DND-41 (cell line): ENCODE measurements at places on chromosomes 6 and 20.

DNA sequence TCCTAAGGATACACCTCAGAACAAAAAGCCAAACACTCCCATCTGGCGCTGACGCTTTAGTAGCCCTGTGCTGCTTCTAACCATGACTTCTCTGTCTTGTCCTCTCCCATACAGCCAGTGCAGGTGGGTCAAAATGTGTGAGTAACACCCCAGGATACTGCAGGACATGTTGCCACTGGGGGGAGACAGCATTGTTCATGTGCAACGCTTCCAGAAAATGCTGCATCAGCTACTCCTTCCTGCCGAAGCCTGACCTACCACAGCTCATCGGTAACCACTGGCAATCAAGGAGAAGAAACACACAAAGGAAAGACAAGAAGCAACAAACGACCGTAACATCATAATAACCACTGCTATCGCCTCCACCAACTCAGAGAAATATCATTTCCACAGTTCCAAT lies 1.4 kb downstream of the DEFB132 start:
- DNase-seq = no peak

DNA sequence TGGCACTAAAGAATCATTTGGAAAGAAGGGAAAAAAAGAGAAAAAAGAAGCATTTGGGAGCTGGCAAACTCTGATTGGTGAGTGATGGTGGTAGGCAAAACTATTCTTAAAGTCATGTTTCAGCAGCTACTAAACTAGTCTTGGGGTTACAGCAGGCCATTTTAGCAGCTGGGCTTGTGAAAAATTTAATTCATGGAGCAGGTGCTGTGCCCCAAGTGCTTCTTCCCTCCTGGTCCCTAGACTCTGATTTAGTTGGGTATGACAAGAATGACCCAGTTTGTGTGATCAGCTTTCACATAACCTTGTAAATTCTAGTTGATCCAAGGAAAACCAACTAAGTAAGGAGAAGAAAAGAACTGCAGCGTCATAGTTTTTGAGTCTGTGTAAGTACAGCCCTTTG lies 1.1 kb upstream of the ASIP start:
- DNase-seq = no peak

DNA sequence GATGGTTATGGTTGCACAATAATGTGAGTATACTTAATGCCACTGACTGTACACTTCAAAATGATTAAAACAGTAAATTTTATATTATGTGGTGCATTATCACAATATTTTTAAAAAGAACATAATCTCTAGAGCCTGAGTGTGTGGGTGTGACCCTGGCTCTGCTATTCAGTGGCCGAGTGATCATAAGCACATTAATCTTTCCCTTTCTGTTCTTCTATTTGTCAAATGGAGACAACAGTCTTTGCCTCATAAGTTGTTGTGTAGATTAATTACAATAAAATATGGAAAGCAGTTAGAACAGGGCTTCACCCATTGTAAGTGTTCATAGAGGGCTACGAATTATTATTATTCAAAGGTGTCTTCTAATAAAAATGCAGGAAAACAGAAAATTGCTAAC lies 548.6 kb downstream of the HTR1B start:
- no peak for DNase-seq

- DNase-seq = no peak
Measured at GRCh38 chr6:35064290-35064689, 76.8 kb downstream of the TCP11 start.

DNA sequence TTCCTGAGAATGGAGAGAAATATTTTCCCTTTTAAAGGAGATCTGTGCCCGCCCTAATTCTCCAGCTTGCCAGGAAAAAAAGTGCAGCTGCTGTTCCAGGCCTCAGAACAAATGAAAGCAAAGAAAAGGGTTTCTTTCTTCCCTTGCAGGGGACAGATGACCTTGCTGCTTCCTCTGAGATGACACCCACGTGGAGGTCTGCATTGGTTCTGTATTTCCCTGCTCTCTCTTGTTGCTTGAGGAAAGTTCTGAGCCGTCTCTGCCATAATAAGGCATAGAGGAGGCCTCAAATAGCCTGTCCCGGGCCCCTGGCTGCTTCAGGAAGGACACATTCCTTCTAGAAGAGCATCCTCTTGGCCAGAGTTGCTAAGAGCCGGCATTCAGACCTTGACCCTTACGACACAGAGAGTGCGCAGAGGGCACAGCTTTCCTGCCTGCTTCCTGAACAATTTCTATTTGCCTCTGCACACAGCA lies 501.8 kb upstream of the SULF2 start:
- no peak for DNase-seq

DNA sequence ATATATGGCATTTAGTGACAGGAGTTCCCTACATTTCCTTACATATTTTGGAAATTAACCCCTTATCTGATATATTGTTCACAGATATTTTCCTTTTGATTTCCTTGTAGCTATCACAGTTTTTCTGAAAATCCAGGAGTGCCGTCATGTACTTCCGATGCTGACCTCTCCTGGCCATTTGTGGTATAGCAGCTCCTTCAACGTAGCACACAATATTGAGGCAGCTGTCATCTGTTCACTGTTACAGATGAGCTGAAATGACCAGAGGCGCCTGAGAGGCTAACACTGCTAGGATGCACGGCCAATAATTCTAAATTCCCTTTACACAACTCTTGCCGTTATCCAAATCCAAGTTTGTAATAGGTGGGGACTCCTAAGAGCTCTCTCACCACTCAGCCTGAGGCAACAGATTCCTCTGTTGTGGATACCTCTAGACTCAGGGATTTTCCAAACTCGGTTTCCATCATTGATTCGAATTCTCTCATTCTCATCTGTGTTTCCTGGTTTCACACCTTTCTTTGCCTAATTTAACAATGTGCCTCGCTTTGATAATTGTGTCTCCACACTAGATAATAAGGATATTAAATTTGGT lies 53.0 kb downstream of the MMUT start:
- peak; percentile 65 for DNase-seq

- DNase-seq = no peak
Measured at GRCh38 chr6:36610041-36610955, 16.1 kb downstream of the SRSF3 start.

- DNase-seq = peak; percentile 35
Measured at GRCh38 chr20:37202267-37202943, 23.1 kb upstream of the MROH8 start.

DNA sequence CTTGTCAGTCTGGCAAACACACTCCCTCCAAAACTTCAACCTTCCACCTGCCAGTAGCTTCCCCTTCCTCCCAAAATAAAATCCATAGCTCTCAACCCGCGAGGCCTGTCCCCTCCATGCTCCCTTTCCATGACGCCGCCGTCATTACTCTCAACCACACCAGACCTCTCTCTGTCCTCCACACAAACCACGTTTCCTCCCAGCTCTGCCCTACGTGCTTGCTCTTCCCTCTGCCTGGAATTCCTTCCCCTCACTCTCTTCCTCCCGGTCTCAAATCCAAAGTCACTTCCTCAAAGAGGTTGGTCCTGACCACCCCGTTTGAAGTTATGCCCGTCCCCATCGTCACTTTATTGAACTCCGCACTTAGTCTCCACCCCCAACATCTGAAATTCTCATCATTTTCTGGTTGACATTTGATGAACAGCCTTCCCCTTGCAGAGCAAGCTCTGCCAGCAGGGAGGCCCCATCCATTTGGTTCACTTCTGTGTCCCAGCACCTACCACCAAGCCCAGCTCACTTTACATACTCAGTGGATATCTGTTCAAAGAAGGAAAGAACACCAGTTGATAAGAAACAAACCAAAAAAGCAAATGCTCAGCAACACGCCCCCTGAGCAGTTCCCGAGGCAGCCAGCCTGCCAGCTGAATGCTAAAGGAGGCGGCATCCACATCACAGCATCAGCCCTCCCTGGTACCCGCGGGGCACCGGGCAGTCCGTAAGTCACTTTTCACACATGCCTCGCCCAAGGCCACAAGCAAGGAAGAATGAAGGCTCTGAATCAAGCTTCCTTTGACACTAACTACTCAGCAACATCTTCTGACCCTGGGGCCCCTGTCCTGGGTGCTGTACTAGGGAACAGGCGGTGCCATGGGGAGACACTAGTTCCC lies 125.0 kb downstream of the NFATC2 start:
- no peak for DNase-seq

- DNase-seq = no peak
Measured at GRCh38 chr20:63428906-63429575, 43.4 kb downstream of the KCNQ2 start.

GRCh38 chr6:152091851-152092341 lies 284.4 kb downstream of the ESR1 start:
- DNase-seq = no peak

DNA sequence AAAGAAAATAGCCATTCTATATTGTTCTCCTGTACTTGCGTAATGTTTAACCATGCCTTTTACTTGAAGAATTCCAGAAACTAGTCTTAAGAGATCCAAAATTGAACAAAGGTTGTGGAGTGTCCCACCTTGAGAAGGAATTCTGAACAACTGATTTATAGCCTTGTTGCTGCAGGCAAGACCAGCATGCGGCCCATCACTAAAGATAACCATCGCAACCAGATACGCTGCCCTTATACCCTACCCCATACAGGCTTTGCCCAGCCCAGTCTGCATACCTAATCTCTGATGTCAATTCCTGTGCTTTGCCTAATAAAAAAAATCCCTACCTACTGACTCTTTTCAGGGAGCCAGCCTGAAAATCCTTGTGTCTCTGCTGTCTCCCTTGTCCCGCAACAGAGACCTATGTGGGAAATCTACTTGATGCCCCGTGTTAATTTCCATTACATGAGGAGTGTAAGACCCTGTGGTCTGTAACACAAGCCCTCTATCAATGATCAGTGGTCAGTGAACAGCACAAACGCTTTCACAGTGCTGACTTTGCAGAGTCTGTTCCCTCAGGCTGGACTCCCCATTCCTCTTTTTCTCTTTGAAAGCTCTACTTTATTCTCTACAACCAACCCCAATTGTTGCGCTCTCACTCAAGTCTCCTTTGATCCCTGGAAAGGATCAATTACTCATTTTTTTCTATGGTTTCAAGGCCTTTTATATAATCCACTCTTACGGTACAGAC lies 125.7 kb upstream of the BTBD3 start:
- no peak for DNase-seq

DNA sequence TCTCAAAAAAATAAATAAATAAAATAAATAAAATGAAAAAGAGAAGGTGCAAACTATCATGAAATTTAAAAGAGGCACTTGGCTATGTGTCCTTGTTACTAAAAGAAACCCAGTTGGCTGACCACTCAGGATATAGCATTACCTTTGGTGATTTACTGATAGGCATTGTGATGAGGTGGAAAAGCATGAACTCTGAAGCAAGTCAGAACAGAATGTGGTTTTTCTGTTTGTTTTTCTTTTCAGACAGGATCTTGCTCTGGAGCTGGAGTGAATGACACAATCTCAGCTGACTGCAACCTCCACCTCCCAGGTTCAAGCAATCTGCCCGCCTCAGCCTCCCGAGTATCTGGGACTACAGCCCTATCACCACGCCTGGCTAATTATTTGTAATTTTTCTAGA lies 31.9 kb downstream of the ZNF184 start:
- no peak for DNase-seq

DNA sequence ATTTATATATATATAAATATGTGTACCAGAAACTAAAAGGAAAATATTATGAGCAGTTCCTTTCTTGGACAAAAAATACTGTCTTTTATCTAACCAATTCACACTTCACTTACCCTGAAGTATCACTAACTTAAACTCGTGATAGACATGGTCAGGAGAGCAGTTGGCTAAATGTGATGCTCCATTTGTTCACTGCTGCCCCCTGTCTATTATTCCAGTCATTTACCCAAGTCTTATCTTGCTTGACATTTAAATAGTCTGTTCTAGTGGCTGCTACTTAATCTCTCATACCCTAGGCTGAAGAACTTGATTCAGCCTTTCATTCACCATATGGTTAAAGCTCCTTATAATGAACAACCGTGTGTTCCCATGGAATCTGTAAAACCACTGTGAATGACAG lies 789.6 kb upstream of the EYS start:
- DNase-seq = no peak

GRCh38 chr20:45765307-45765875 lies 26.3 kb downstream of the WFDC3 start:
- no peak for DNase-seq

DNA sequence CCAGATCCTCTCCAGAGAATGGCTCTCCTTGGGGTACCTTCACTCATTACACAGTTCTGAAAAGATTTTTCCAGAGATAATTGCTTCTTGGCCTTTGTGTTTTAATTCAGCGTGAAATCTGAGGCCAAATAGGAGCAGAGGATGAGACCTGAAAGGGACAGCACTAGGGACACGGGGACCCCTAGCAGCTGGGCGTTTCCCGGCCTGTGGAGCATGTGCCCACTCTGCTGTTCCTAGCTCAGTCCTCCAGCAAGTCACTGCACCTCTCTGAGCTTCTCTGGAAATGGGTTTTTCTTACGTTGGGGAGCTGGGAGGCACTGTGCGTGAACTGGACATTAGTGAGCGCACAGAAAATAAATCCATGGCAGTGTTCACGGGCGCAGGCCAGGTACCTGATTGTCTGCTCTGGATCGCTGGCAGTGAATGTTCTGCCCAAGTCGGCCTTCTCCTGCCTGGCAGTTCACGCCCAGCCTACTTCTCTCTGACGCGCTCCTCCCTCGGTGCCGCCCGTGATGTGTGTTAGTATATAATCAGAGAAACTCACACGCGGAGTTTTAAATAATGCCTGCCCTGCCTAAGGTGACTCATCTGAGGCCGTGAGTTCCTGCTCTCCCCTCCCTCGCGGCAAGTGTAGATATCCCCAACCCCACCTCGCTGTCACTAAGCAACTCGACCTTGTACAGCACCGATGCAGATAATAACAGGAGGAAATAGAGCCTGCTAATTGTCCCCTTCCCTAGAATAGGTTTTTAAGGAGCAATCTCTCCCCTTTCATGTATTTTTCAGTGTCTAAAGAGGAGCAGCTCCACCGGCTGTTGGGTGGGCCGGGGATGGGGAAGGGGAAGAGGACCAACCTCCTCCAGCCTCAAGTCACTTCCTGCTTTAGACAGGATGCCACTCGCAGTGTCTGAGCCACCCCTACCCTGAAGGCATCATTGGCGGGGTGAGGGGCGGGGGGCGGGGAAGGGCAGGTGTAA lies 2.7 kb upstream of the TUBB2A start:
- peak; percentile 9 for DNase-seq

- peak; percentile 57 for DNase-seq
Measured at GRCh38 chr6:33751771-33752645, 5.3 kb upstream of the IP6K3 start.

- DNase-seq = no peak
Measured at GRCh38 chr6:45522486-45522885, 144.8 kb upstream of the SUPT3H start.

DNA sequence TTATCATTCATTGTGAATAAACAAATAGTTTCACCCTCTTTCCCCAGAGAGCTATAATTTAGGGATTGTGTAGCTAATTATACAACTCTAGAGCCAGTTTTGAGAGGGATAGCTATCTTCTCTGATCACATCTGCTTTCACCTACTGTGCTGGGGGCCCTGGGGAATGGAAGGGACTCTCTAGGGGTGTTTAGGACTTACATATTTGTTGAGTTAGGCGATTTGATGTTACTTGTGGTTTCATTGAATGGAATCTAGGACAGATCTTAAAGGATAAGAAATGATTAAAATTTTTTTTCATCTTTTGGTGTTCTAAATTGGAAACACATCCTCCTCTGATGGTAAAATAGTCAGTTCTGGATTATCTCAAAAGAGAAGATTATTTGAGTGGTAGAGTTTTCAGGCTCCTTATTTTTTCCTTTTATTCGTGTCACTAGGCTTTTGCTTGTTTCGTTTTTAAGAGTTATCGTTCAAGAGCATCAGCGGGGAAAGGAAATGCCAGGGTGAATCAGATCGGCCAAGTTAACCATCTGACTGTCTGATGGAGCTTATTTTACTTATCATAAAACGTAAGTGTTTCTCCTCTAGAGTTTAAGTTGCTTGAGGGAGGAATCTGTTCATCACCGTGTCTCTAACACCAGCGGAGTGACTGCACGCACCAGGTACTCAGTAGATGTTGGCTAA lies 236.7 kb downstream of the FARS2 start:
- DNase-seq = no peak
